ENCODE measurements at places on chromosomes 13 and 19.
A peak's percentile ranks its signal among the peaks of the same experiment; 100 is the strongest.

DNA sequence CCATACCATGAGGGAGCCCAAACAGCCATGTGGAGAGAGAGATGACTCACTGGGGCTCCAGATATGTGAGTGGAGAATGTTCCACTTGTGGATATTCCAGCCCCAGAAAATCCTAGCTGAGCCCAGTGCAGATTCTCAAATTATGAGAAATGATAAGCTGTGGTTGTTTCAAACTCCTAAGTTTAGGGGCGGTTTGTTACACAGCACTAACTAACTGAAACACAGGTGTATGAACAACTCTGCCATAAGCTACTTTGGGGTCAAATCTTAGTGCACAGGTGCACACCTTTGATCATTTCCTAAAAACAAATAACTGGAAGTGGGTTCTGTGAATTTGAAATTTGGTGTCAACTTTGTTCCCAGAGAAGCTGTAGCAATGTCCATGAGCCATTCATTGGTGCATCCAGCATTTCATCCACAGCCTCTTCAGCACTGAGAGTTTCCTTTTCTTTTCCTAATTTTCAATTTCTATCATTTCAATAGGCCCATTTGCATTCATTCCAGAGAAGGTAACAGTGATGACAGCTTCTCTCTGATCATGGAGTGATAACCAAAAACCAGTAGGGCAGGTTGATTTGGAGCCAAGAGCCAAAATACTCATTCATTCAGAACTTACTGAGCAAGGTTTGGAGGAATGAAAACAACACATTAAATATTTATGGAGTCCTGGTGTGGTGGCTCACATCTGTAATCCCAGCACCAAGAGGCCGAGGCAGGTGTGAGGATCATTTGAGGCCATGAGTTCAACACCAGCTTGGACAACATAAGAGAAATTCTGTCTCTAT lies 8.8 kb upstream of the CLPP start:
- ATAC-seq, result no peak

DNA sequence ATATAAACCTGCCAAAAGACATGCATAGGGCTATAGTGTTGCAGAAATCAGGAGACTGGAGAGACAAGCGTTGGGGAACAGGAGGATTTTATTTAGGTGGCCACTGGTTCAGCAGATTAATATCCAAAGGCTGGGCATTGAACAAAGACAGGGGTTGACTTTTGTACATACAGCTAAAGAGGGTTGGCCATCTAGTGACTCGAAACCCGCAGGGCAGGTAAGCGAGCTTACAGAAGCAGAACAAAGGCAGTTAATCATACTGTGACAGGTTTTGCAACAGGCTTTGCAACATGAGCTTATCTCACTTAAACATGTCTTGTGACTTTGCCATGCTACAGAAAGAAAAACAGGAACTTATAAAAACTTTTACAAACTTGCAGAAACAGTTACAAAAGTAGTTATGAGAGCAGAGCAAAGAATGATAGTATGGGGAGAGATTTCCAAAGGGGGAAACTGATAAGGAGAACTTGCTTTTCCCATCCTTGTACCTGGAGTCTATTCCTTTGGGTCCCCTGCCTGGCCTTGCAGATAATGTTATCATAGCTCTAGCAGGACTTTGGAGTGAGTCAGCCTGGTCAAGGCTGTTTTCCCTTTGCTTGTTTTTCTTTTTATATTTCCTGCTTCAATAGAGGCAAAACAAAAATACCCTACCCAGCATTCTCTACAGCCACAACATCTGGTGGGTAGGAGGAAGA lies 234.2 kb downstream of the PCDH17 start:
- ATAC-seq, result no peak

DNA sequence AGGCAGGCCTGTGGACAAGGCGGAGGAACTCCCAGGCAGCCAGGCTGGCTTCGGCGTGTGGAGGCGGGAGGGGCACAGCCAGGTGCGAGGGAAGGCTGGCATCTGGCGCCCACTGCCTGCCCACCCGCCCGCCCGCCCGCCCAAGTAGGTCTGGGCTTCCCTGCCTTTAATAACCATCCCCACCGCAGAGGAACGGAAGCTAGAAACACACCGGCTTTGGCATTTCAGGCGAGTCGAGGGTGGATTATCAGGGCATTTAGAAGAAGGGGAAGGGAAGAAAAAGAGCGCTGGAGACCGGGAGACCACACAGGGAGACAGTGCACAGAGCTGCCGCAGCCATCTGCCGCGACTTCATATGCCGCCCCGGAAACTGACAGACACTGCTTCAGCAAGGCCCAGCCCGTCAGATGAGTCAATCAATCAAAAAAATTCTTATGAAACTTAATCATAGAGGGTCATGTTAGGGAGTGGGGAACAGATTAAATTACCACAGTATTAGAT lies 199.7 kb downstream of the TSHZ3 start:
- no peak for ATAC-seq

GRCh38 chr19:11191273-11191755 lies 6.0 kb downstream of the KANK2 start:
- peak; percentile 66 for ATAC-seq

DNA sequence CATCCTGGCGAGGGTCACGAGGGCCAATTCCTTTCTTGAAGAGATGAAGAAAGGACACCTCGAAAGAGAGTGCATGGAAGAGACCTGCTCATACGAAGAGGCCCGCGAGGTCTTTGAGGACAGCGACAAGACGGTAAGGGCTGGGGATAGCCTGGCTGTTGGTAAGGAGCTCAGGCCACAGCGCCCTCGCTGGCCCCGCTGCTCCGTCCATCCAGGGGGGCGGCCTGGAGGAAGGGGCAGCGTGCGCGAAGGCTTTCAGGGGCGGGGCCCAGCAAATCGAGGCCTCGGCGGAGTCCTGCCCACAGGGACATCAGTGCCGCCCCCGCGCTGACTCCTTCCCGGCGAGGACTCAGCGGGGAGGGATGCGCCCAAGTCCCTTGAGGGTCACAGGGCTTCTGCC lies 6.9 kb downstream of the F10 start:
- no peak for ATAC-seq

GRCh38 chr19:5149508-5149907 lies 180.6 kb downstream of the KDM4B start:
- no peak for ATAC-seq

- ATAC-seq, result no peak
These were observed 1026.8 kb upstream of the MIR17HG start for GRCh38 chr13:90320664-90321063.

DNA sequence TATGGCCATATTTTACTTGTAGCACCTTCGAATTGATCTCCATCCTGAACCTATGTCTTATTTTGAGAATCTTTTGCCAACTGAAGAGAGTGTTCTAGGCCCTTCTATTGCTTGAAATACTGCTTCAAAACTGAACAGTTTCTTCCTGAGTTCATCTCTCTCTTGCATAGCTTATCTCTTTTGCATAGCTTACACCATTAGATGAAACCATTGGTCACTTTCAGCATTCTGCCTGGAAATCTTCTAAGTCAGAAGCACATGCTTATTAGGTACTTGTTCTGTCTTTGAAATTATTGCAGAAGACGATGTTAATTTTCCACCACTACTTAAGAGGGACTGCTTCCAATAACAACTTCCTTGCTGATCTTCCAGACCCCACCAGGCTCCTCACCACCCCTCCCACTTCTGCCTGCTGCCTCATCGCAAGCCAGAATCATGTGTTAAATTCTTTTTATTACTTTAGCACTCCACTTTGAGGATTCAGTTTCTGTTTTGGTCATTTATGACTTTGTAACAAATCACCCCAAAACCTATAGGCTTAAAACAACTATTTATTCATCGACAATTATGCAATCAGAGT lies 122.4 kb upstream of the MAB21L1 start:
- ATAC-seq, result no peak

DNA sequence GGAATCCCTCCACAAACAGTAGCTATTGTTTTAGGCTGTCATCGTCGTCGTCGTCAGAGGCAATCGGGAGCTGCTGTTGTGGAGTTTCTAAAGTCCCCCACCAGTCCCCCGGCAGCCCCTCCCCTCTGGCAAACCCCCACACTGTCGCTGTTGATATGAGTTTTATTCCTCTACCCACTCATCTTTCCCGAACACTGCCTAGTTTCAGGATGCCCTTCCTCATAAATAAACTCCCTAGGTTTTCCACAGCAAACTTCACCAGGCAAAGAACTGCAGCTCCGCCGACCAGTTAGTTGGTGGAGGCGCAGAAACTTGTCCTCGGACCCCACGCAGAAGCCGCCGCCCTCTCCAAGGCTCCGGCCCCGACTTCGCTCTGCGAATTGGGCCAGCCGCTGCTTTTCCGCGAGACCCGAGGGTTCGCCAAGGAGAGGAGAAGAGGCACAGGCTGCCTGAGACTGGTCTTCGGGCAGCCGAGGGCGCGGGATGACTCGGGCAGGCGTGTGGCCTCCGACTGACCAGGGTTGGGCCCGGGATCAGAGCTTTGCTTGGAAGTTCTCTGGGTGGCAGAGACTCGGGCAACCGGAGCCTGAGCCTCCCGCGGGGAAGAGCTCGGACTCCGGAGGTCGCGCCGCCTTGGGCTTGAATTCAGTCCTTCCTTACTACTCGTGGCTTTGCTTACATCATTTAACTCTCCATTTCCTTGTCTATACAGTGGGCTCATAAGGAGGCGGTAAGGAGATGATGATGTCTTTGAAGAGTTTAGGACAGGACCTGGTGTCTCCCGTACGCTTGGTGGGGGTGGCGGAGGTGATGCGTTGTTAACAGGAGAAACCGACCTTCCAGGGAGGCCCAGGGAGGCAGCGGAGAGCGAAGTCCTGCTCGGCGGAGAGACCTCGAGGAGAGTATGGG lies 7.9 kb downstream of the PDX1 start:
- ATAC-seq, result no peak

DNA sequence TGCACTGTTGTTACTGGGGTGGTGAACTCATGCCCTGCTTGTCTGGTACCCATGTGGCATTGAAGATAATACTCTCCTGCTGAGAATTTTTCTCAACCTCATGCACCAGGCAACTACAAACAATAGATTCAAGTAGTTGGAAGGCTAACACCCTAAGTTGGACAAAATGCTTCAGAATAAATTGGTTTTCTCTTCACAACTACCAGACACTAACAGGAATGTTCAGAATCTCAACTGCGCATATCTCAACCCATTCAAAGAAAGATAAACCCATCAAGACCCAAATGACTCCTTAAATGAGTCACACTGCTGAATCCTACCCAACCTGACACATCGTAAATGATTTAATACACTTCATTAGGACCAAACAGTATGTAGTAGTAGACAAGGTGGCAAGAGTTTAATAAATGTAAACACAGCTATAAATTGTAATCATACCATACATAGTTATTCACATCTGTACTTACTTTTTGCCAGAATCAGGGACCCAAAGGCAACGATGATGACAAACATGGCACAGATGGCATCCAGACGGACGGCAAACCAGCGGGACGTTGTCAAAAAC lies 227.4 kb downstream of the ABCC4 start:
- no peak for ATAC-seq

- ATAC-seq, result no peak
These were observed 162.1 kb downstream of the ZIC5 start for GRCh38 chr13:99809496-99809895.

DNA sequence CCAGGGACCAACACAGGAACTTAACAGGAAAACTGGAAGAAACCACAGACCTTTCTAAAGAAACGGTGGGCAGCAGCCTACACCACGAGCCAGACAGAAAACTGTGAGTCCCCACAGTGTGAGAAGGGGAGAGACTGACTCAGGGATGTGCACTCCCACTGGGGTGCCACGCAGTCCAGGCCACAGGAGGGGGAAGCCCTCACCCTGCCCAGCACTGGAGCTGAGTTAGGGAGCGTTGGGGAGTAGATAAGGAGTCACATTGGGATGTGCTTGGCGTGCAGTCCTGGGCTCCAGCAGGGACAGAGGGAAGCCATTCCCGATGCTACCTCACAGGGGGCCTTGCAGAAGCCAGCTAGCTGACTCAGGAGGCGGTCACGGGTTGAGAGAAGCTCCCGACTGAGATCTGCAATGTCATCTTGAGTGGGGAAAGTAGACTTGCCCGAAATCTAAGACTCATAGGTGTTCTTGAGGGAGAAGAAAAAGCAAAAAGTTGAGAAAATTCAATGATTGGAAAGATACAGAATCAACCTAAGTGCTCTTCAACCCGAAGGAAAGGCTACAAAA lies 17.3 kb downstream of the SIGLEC8 start:
- ATAC-seq, result no peak

- ATAC-seq, result no peak
These were observed 1.2 kb downstream of the USPL1 start for GRCh38 chr13:30618930-30619279.

- no peak for ATAC-seq
These were observed 2.9 kb upstream of the TCF3 start for GRCh38 chr19:1655131-1655981.

GRCh38 chr19:45306518-45307027 lies 16.1 kb downstream of the CKM start:
- peak; percentile 12 for ATAC-seq

- ATAC-seq, result no peak
These were observed 167.5 kb upstream of the FREM2 start for GRCh38 chr13:38519229-38519911.

DNA sequence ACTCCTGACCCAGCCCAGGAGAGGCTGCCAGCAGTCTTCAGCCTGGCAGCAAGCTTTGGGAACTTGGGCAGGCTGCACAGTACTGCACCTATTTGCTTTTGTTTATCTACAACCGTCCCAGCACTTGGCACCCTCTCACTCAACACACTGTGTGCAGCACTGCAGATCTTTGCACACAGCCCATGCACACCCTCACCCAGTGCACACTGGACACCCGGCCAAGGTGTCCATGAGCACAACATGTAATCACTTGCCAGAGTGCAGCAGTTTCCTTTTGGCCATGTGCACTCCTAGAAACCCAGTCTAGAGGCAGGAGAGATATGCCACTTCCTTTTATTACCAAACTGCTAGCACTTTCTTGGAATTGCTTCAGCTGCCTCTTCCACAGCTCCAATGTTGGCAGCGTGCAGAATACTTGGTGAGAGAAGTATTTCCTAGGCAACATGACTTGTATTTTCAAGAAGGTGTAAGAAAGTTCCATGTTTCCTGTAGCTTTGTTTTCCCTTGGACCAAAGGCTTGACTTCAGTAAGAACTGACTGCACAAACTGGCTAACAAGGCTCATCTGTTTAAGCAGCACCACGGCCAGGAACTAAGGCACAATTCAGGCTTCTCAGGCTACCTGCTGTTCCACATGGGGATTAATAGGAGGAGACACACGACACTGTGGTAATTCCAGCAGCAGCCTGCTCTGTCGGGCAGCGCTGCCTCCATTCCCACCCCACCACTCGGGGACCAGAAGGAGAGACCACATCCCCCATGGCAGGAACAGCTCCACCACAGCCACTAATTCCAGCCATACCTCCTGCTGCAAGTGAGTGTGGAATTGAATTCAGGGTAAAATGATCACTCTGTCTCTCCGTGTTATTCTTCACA lies 15.3 kb downstream of the ATP7B start:
- ATAC-seq, result no peak

GRCh38 chr19:35116072-35116801 lies 614 bp downstream of the FXYD3 start:
- ATAC-seq, result no peak

- ATAC-seq, result no peak
These were observed 174.1 kb downstream of the FGF14 start for GRCh38 chr13:102227741-102228140.

All from SK-N-SH treated with all-trans-retinoic acid at 6 μM for 48 hours (cell line).